ENCODE measurements at places on chromosomes 11 and 22.

DNA sequence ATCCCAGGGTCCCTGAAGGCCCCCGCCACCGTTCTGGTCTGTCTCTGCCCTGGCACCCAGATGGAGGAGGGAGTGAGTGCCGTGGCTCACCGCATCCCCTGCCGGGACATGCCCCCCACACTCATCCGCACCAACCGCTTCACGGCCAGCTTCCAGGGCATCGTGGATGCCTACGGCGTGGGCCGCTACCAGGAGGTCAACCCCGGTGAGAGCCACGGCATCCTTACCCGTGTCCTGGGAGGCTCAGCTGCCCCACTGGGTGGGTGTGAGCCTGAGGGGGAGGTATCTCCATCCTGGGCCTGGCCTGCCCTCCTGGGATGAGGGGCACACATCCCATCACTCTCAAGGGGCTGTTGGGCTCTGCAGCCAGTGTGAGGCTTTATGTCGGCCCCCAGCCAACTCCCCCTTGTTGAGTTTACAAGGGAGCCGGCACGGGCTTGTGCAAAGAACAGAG, 6.1 kb downstream of the TCIRG1 start:
- DNase-seq = no peak

- DNase-seq = no peak
These were observed 2.1 kb downstream of the NRIP3 start for GRCh38 chr11:9001736-9002135.

GRCh38 chr11:18204771-18205170, 31.8 kb downstream of the SAA4 start:
- DNase-seq = no peak

DNA sequence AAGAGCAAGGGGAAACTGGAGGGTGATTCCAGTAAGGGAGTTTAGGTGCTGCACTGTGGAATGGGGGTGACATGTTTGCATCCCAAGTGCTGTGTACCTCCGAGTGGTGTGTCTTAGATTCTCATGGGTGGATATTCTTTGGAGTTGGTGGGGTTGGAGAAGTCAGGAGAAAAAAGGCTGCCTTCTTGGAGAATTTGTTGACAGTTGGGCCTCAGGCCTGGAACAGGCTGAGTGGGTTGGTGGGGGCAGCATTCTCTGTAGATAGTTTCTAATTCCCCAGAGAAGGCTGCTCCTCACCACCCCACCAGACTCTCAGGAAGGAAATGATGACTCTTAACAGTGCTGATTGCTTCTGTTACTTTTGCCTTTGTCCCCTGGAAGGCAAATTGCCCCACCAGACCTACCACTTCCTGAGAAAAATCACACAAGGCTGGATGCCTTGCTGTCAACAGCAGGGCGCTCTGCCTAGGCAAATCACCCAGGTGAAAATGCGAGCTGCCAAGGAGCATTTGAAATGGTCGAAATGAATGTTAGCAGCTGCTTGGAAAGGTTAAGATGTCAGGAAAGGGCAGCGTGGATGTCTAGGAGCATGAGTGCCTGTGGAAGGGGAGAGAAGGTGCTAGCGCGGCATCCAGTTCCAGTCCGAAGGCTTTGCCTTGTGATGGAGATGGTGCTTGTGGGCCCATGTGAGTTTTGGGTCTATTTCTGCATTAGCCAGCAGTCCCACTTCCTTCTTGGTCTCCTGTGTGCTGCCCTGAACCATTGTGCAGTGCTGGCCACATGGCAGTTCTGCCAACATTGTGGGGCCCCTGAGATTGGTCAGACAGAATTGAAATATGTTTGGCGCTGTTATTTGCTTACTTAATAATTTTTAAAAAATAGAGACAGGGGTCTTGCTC, 29.7 kb upstream of the SORL1-AS1 start:
- DNase-seq = no peak

- no peak for DNase-seq
These were observed 21.0 kb upstream of the SERPIND1 start for GRCh38 chr22:20752873-20753272.

DNA sequence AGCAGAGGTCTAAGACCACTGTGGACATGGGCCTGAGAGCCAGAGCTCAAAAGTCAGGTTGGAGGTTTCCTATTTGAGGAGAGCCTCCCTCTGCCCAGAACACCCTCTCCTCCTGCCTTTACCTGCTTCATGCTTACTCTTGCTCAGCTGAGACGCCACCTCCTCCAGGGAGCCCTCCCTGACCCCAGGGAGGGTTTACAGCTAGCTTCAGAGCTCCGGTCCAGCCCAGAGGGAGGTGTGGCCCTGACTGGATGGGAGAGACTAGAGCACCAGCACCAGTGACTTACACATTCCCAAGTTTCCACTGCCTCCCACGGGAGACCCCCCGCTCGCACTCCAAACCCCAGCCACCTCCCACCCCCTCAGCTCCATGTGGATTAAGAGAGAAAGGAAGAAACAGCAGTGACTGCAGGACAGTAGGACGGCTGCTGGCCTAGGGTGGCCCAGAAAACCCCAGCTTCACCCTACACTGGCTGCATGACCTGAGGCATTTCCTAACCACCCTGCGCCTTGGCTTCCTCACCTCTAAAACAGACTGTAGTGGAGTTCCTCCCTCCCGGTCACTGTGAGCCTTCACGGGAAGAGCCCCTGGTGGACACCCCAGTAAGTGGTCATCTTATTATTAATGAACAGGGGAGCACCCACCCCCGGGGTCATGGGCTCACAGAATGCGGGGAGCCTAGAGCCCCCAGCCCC, 24.5 kb upstream of the PDGFB start:
- no peak for DNase-seq

- no peak for DNase-seq
These were observed 16.9 kb upstream of the KIRREL3 start for GRCh38 chr11:127017482-127017881.

GRCh38 chr11:121348220-121348875, 55.8 kb downstream of the SC5D start:
- DNase-seq = no peak

DNA sequence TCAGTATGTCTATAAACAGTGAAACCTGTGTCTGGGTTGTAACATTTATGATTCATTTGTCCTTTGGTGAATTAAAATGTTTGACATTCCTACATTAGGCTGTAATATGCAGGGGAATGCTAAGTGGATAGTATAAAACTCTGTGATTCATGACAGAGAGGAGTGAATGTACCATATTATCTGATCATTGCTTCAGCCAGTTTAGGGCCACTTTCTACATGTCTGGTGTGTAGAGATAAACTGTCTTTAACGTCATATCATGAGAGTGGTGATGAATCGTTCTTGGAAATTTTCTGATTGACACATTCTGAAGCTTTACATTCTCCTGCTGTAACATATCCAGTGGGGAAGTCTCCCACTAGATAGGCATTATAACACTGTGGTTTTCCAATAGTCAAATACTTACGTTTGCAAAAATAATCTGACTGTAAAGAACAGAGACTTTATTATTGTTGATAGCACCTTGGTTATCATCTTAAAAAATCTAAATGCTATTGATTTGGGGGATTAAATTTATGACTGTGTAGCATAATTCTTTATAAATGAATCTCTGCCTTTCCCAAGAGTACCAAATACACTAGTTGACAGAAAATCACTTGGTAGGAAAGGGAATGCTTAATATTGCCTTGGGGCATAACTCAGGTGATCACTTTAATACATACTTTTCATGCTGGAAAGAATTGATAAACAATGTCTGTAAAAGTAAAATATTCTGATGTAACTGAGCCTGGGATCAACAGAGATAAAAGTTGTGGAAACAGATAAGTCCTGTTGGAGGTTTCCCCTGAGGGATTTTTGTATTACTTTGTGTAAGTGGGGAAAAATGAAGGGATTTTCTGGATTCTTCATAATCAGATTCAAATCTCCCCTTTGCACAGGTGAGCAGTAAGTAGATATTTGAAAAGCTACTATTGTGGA, 427.9 kb downstream of the JRKL start:
- DNase-seq = no peak

GRCh38 chr11:15072551-15073143, 746 bp upstream of the CALCB start:
- DNase-seq = no peak

GRCh38 chr11:129402206-129403171, 26.8 kb downstream of the BARX2 start:
- DNase-seq = no peak

DNA sequence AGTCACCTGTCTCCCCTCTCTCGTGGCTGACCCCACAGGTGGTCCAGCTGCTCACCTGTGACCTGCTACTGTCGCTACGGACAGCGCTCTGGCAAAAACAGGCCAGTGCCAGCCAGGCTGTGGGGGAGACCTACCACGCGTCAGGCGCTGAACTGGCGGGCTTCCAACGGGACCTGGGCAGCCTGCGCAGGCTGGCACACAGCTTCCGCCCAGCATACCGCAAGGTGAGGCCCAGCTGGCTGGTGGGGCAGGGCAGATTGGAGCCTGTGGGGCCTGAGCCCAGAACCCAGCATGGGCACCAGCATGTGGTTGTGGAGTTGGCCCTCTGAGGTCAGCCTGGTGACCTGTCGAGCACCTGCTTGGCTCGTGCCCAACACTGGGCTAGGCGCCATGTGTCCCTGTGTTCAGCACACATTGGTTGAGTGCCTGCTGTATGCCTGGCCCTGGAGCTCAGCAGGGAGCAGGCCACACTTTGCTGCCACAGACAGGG, 11.9 kb downstream of the SHISA8 start:
- no peak for DNase-seq

- no peak for DNase-seq
These were observed 40.9 kb downstream of the TEAD1 start for GRCh38 chr11:12715131-12715530.

- no peak for DNase-seq
These were observed 174.4 kb downstream of the SWAP70 start for GRCh38 chr11:9838229-9838628.

- DNase-seq = no peak
These were observed 28.4 kb downstream of the NAP1L4 start for GRCh38 chr11:2963761-2964160.
